ENCODE measurements at places on chromosomes 5 and 9.

DNA sequence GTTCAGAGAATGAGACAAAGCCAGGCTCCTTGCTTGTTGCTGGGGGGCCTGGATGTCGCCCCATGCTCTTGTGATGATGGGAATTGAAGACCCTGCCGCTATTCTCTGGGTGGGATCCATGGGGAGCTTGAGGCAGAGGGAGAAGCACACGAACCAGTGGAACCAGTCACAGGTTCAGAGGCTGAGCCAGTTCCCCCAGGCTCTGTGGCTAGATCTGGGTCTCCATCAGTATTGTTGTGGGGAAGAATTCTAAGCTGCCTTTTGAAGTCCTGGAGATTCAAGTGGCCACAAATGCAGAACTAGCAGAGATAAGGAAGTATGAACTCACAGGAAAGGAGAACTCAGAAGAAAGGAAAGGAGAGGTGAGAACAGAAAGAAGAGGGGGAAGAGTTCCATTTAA is 219.4 kb downstream of the MSX2 start:
- DNase-seq: no peak

DNA sequence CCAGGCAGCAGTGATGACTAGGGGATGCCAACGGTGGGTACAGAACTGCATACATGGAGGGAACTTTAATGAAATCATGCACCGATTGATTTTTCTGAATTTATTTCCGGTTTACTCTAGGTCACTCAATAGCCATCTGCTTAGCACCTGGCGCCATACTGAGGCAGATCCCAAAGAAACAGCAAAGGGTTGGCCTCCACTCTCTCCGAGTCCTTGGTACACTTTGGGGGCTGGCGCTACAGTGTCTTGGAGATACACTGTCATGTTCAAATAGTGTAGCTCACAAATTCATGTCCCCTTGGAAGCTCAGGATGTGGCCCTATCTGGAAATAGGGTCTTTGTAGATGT is 116.3 kb downstream of the BOD1 start:
- no peak for DNase-seq

DNA sequence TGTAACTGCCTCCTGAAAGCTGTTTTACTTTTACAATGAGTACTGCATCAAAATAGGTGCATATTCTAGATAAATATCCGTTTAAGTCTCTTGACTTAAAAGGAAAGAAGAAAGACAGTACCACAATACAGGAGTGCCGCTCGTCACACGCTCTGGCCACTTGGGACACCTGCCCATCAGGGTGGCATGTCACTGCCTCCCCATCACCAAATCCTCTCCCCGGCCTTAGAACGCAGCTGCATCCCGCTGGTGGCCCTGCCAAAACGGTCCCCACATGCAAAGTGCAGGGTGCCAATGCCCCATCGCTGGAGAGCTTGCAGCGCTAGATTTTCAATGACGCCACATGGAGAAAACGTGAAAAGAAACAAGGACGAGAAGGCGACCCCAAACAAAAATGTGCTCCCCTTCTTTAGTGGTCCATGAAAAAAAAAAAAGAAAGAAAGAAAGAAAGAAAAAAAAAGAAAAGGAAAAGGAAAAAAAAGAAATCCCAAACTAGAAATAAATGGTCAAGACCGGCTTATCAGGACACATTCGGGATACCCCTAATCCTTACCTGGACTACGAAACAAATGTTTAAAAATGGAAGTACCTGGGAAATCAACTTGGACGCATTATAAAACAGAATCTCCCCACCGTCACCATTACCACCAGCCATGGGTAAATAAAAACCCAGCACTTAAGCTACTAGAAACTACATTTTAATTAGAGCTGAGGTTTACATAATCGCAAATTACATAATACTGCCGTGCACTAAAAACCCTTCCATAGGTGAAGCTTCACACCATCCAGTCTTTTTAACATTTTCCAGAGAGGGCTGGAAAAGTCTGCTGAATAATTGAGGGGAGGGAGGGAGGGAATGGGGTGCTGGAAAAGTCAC is 1.0 kb downstream of the ANKH start:
- DNase-seq: peak; percentile 52

- no peak for DNase-seq
Observed at GRCh38 chr9:98445576-98445975, 190.1 kb upstream of the TBC1D2 start.

DNA sequence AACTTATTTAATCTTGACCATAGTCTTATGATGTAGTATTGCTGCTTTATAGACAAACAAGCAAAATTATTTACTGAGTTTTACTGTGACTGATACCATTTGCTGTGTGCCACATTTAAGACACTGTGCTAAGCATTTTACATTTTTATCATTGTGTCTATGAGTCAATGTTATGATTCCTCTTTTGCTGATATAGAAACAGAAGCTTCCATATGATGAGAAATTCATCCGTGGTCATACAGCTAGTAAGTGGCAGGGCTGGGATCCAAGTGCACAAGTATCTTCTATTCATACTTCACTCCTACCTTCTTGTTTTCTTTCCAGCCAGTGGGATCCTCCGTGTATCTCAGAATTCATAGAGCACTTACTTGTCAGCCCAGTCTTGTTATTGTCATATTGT is 17.1 kb upstream of the IFNK start:
- no peak for DNase-seq

- no peak for DNase-seq
Observed at GRCh38 chr5:77425998-77426659, 66.0 kb downstream of the WDR41 start.

GRCh38 chr9:98880311-98881015 is 63.2 kb upstream of the COL15A1 start:
- DNase-seq: no peak

DNA sequence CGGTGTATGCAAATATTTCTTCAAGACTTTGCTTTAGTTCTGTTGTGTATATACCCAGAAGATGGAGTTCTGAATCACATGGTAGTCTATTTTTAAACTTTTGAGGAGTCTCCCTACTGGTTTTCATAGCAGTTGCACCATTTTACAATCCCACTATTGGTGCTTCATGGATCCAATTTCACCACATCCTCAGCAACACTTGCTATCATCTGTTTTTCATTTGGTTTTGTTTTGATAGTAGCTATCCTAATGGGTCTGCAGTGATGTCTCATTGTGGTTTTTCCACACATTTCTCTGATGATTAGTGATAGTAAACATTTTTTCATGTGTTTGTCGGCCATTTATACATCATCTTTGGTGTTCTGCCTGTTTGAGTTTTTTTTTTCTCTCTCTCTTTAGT is 1339.3 kb downstream of the EFNA5 start:
- DNase-seq: no peak

DNA sequence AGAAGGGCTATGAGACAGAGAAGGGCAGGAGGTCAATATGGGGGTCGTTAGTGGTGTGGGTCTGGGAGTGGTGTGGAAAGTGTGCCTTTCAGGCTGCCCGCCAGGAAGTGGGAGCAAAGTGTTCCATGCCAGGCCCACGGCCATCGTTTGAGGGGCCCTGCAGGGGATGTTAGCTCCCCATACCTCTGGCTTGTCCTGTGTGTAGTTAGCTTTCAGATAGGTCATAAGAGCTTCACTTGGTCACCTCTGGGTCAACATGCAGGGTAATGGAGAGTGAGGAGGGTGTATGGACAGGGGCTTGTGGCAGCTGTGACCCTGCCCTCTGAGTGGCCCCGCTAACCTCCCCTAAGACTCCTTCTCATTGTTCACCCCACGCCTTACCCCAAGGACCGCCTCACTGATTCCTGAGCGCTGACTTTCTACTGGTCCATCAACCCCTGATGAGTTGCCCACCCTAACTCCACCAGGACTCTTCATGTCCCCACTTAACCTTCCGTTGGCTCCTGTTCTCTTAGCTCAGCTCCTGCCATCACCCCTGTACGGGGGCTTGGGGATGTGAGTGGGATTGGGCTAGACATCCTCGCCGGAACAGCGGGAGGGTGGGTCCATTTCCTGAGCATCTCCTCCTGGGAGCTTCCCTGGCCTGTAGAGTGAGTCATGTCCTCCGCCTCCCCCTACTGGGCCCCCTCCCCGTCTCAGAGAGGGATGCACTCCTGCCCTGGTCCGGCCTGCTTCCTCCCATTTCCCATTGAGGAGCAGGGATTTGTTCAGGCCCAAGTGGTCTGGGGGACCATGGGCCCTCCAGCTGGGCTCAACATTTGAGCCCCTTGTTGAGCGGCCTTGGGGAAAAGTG is 125.7 kb downstream of the FGF18 start:
- no peak for DNase-seq

- DNase-seq: no peak
Observed at GRCh38 chr5:146967646-146968045, 89.1 kb upstream of the PPP2R2B start.

GRCh38 chr9:114112778-114113584 is 13.9 kb upstream of the KIF12 start:
- DNase-seq: no peak

GRCh38 chr5:3401635-3402034 is 194.0 kb upstream of the IRX1 start:
- DNase-seq: no peak

DNA sequence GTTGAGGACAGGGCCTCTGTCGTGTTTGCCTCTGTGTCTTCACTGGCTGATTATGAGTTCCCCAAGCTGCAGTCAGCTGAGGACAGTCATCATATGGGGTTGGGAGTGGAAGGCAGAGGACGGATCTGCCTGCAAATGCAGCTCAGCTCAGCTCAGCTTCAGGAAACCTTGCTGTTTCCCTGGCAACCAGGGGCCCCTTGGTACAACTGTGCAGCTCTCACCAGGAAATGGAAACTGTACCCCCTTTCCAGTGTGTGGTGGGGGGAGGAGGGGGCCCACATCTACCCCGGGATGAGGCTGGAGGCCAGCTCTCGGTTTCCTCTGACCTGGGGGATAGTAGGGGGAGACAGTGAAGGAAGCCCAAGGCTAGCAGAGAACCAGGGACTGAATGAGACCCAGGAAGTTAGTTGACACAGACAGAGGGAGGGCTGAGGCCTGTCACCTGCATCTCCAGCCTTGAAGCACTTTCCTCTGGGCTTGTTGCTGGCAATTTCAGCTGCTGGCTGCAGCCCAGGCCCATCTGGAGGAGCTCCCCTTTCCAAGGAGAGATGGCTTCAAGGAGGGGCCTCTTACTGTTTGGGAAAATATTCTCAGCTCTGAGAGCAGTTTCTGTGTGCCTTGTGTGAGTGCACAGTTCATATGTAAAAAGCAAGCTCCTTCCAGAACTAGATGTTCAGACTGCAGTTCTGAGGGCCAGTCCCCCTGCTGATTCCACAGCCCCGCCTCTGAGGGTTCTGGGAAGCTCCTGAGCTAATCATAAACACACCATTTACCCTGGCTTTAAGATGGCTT is 6.9 kb downstream of the ANXA6 start:
- DNase-seq: no peak

Measured in hypothalamus (tissue), 51 donors.